ENCODE measurements at places on chromosomes 5 and 9.
A peak's percentile ranks its signal among the peaks of the same experiment; 100 is the strongest.

DNA sequence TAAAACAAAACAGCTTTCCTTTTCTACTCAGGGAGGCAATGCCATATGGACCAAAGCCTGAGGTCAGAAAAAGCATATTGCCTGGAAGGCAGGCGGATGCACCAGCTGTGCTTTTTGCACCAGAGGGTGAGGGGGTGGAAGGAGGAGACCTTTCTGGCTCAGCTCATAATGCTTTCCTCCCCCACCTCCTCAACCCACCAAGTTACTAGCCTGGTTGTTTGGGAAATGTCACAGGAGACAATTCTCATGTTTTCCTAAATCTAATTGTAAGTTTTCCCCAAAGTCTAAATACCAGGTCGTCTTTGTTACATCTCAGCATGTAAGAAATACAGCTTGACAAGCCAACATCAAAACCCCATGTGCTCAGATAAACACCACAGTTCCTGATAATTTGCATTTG is 72.6 kb upstream of the DMRTA1 start:
- DNase-seq: no peak

- DNase-seq: no peak
Observed at GRCh38 chr9:135210676-135211523, 123.4 kb downstream of the OLFM1 start.

DNA sequence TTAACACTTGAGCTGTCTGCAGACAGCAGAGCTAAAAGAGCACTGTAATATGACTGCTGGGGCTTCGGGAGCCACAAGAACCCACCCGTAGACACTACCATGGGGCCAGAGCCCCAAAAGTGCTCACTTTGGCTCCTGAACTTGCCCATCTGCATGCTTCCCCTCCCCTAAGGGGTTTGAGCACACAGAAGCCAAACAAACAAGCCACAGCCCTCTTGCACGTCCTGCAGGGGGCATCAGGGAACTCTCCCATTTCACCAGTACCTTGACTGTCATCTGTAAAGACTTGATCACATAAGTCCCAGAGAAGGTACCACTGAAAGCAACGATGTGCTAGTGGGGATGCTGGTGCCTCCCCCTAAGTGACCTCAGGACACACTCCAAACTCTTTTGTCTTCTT is 681.8 kb downstream of the SEMA5A start:
- no peak for DNase-seq

DNA sequence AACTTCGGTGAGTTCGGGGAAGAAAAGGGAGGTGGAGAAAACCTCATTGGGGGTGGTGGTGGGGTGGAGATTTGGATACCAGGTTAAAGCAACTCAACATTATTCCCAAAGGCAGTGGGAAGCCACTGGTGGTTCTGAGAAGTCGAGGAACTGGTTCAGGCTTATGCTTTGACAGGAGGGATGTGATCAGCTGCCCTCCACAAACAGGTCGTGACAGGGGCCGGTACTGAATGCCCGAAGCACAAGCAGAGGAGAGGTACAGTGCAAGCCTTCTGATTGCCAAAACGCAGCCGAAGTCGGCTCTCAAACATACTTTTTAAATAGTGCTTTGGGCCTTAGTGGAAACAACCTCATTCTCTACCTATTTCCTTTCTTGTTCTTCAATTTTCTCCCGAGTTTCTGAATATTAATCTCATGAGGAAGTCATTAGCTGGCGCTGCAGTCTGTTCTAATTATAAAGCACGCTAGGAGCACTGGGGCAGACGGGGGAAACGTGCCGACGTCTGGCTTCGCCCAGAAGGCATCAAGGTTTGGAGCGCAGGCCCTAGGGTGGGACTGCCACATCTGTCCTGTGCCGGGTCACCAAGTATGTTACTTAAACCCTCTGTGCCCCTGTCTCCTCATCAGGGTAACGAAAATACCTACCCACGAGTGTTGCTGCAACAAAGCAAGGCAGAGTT is 27.3 kb downstream of the SHB start:
- no peak for DNase-seq

DNA sequence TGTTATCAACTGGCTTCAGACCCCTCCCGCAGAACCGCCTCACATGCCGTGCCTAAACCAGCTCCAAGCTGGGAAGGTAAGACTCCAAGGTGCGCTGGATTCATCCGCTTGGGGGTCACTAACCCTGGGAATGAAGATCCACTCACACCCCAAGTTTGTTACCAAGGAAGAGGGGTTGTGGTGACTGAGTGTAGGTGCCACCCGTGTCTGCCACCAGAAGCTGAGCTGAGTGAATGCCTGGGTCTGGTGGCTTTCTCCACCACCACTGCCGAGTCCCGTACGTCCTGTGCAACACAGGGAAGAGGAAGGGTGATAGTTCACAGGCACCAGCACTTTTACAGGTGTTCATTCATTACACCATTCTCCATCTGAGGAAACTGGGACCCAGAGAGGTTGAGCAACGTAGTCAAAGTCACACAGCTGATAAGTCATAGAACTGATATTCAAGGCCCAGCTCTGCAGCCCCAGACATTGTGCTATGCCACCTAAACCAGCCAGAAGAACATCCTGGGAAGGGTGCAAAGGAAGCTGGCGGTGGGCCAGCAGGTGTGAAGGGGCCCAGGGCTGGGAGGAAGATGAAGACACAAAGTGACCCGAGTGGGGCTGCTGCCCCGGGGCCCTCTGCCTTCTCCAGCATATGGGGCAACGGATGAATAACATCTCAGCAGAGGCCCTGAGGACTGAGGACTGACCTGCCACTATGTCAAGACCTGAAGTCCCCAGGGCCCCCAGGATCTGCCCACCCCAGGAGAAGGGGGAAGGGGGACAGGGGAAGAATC is 70.9 kb upstream of the PPP1R26 start:
- no peak for DNase-seq

DNA sequence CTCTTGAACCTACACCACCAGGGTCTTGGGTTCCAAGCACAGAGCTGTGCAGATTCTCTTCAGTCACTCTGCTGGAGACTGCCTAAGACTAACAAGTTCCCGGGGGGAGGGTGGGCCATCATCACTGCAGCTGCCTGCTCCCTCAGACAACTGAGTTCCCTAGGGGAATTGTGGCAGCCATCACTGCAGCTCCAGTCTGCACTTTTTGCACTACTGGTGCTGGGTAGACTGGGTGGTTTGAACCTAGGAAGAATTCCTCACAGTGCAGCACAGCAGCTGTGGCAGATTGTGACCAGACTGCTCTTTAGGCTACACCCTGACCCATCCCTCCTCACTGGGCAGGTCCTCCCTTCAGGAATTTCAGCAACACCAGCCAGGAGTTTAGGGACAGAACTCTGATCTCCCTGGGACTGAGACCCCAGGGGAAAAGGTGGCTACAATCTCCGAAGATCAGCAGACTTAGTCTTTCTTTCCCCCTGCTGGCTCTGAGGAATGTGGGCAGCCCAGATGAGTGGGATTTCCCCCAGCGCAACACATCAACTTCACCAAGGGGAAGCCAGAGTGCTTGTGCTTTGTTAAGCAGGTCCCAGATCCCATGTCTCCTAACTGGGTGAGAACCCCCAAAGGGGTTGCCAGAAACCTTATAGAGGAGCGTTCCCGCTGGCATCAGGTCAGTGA is 30.9 kb upstream of the RGMB start:
- DNase-seq: no peak

DNA sequence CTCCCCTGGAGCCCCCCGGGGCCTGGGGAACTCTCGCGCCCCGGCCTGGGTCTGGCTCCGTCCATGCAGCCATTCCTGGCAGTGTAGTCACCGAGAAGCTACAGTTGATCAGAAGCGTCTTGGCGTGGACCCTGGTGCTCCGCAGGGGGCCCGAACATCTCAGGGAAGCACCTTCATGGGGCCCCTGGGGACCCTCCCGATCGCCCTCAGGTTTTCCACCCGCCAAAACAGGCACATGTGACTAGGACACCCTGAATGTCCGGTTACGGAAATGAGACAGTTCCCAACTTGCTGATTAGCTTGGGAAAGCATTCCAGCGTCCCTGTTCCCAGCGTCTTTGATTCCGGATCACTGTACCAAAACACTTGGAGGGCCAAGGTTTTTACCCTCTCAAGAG is 472 bp downstream of the FBXO4 start:
- DNase-seq: peak; percentile 9

DNA sequence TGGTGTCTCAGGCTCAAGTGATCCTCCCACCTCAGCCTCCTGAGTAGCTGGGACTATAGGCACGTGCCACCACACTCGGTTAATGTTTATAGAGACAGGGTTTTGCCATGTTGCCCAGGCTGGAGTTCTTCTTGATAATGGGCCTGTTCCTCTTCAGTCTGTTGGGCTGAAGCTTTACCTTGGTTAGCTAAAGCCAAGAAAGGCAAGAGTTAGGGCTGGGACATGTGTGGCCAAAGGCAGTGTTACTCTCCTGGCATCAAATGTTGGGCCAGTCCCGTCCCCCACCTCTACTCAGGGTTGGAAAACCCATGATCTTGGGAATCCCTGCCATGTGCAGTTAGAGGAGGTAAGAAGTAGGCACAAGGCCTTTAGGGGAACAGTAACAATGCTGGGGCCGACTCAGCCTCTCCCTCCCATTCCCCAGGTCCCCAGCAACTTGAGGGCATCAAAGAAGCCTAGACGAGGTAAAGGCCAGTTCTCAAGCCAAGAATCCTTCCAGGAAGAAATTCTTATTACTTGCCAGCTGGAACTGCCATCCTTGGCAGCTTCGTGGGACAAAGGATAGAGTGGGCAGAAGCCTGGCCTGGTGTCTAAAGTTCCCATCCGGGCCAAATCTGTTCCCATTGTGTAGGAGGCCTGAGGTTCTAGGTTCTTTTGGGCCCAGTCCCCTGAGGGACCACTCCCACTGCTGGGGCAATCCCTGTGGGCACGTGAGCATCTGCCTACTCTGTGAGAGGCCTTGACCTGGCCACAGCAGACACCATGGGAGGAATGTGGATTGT is 4.5 kb downstream of the EGR1 start:
- DNase-seq: no peak

DNA sequence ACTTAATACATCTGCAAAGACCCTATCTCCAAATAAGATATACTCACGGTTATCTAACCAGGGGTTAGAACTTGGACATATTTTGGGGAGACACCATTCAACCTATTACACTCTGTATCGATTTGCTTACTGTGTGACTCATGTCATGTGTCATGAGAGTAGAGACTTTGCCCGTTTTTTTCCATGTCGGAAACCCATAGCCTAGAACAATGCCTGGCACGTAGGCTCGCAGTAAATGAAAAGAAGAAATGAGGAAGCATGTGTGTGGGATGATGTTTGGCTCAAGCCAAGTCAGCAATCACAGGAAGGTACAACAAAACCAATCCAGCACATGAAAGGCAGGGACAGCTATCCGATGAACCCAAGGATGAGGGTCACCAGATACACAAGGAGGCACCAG is 94.6 kb upstream of the DNAH5 start:
- no peak for DNase-seq

- DNase-seq: no peak
Observed at GRCh38 chr5:10681731-10682679, 79.0 kb downstream of the DAP start.

- DNase-seq: no peak
Observed at GRCh38 chr5:59584858-59585846, 308.4 kb downstream of the PDE4D start.

- DNase-seq: no peak
Observed at GRCh38 chr5:145938776-145939539, 2.6 kb downstream of the SH3RF2 start.

GRCh38 chr9:99269416-99269815 is 47.3 kb downstream of the SEC61B start:
- DNase-seq: no peak

DNA sequence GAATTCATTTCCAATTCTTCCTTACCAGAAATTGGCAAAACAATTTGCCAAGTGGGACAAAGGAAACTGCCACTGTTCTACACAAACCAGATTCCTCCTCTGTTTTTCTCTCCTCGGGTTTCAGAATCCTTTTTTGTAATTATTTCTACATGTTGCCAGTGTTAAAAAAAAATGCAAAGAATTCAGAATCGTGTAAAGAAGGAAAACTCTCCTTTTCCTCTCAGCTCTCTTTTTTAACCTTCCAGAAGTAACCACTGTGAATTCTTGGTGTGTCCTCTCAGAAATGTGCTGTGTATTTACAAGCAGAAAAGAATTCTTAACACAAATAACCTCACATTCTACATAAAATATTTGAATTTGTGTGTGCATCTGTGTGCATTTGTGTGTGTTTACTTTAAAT is 224.6 kb downstream of the DRD1 start:
- DNase-seq: no peak

GRCh38 chr9:135821733-135822373 is 85.5 kb downstream of the CAMSAP1 start:
- DNase-seq: no peak

- DNase-seq: no peak
Observed at GRCh38 chr9:113026200-113026599, 14.2 kb upstream of the ZNF883 start.

GRCh38 chr9:131690941-131691573 is 48.8 kb downstream of the RAPGEF1 start:
- peak; percentile 55 for DNase-seq

GRCh38 chr5:9209846-9210492 is 335.9 kb downstream of the SEMA5A start:
- DNase-seq: no peak

GRCh38 chr5:72210888-72211678 is 103.8 kb downstream of the MAP1B start:
- no peak for DNase-seq

DNA sequence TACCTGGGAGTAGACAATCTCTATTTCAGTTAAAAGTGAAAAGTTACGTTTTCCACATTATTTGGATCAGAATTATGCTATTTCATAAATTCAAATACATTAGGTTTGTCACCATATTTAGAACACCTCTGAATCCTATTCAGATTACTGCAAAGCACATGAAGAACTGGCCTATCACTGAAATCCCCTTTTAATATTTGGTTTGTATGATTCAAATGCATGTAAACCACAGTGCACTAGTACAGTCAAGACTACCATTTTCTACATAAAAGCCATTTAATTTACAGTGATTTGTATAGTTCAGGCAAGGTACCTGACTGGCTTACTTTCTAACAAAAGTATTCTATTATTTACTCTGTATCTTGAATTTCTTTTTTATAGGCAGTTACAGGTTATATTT is 212.5 kb downstream of the MEF2C start:
- no peak for DNase-seq

- no peak for DNase-seq
Observed at GRCh38 chr5:169701910-169702451, 64.9 kb downstream of the DOCK2 start.

GRCh38 chr9:19788614-19789271 is at the start of gene SLC24A2:
Gene SLC24A2, minus strand, starts transcription at chr9:19789037.
- DNase-seq: no peak

DNA sequence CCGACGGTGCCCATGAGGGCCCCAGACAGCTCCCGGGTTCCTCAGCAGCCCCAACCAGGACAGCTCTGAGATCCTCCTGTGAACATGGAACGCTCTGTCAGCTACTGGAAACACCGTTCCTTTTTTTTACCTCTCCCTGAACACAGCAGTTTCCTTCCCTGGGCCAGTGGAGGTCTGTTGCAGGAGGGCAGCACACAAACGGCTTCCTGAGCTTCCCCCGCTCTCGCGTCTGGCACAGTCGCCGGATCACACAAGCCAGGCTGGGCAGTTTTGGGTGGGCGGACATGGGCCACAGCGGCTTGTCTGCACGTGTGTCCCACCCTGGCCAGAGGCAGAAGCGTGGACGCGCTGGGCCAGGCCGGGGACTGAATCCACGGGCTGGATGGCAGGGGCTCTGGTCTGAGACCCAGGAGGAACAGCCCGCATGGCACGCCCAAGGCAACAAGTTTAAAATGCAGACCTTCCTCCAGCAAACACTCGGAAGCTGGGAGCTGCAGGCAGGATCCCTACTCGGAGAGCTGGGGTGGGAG is 106.8 kb upstream of the SARDH start:
- DNase-seq: no peak

Data from activated CD4-positive, alpha-beta T cell treated with anti-CD3 and anti-CD28 coated beads, Interleukin-2, Interleukin-4, amounts not matched to agents 100 ng/mL and 50 ng/mL, durations not matched to agents 16 hours and 8 hours (primary cell).